ENCODE measurements at places on chromosomes 6 and 20.

DNA sequence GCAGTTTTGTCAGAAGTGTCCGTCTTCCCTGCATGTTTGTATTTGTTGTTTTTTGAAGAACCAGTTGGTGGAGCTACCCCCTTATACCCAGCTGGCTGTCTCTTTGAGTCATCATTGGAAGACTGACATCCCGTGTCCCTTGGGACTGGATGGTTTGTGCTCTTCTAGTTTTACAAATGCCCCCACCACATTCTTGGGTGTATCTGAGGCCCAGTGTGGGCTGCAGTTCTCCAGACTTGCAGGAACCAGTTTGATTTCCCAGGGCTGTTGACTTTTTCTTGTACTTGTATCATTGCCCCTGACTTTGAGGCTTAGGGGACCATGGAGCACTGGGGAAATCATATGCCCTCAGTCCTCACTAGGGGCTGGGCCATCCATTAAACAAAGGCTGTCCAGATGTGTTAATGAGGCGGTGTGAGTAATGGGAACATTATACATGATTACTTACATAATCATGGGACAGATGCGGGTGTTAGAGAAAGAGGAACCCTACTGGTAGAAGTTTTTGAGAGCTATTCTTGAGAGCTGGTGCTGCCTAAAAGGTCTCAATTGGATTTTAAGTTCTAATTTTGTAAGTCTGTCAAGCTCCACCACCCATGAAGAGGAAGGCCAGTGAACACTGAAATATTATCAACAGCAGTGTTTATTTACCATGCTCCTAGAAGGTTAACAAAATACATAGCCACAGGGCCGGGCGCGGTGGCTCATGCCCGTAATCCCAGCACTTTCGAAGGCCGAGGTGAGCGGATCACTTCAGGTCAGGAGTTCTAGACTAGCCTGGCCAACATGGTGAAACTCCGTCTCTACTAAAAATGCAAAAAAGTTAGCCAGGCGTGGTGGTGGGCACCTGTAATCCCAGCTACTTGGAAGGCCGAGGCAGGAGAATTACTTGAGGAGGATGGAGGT, 8.5 kb downstream of the JARID2 start:
- DNase-seq = no peak

GRCh38 chr20:24242763-24243162, 226.7 kb upstream of the SYNDIG1 start:
- DNase-seq = no peak

- DNase-seq = no peak
Measured at GRCh38 chr6:39520916-39521315, 198.4 kb upstream of the KCNK16 start.

- no peak for DNase-seq
Measured at GRCh38 chr6:14897831-14898230, 348.0 kb upstream of the JARID2 start.

GRCh38 chr6:34723203-34723602, 26.6 kb upstream of the ILRUN start:
- DNase-seq = no peak

DNA sequence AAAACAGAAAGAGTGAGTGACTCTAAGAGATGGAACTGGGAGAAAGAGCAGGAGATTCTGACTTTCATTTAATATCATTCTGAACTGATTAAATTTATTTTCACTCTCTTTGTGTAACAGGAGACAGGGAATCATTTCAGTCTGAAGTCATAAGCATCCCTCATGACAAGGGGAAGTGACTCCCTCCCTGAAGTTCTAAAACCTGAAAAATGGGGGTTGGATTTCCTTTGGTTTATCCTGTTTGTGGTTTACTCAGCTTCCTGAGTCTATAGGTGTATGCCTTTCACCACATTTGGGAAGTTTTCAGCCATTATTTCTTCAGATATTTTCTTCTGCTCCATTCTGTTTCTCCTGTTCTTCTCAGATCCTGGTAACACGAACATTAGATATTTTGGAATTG, 3.4 kb upstream of the FKBP1A start:
- no peak for DNase-seq

GRCh38 chr20:272718-273117, 15.2 kb downstream of the DEFB132 start:
- no peak for DNase-seq

GRCh38 chr6:8578006-8578405, 142.7 kb upstream of the SLC35B3 start:
- no peak for DNase-seq

GRCh38 chr6:135465903-135466302, 31.6 kb downstream of the AHI1 start:
- DNase-seq = no peak
